ENCODE measurements at places on chromosomes 7 and 10.

DNA sequence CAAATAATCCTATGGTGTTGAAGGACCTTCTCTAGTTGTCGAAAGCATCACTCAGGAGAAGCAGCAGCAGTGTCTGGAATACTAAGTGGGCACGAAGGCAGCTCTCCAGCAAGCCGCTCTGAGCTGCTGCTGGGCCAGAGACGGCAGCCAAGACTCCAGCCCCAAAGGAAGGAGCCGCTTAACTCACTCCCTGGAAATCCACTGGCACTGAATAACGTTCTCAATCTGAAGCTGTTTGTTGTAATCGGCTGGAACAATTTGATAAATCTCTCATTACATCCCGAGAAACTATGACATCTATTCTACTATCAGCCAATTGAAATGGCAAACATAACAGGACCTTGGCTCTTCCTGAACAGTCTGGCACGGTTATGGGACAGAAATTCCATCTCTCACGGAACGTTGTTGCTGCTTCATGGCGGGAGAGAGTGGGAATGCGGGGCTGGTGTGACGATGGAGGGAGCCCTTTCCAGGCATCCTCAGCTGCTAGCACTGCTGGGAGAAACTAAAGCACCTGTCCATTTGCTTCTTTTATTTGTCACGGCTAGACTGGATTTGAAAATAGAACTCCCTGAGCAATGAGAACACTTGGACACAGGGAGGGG, 331.5 kb upstream of the RNF32 start:
- no peak for DNase-seq

DNA sequence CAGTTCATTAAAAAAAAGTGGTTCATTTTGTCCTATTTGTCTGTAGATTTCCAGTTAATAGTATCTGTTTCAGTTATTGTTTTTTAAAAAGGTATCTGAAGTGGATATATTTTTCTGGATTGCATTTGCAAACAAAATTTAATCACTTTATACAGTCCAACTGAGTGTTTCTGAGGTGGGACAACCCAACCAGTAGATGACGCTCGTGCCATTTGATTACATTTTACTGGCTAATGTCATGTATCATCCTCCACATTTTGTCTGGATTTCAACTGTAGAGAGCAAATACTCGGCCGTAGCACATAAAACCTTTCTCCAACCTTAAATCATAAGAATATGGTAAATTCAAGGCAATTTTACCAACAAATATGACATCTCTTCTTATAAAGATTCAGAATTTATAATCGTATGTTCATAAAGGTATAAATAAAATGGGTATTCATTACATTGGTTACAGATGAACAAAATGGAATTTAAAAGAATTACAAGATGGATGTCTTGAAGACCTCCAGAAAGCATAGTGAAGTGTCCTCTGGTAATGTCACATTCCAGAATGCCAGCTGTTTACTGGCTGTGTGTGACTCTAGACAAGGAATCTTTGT, 789.0 kb downstream of the PHTF2 start:
- DNase-seq = no peak

DNA sequence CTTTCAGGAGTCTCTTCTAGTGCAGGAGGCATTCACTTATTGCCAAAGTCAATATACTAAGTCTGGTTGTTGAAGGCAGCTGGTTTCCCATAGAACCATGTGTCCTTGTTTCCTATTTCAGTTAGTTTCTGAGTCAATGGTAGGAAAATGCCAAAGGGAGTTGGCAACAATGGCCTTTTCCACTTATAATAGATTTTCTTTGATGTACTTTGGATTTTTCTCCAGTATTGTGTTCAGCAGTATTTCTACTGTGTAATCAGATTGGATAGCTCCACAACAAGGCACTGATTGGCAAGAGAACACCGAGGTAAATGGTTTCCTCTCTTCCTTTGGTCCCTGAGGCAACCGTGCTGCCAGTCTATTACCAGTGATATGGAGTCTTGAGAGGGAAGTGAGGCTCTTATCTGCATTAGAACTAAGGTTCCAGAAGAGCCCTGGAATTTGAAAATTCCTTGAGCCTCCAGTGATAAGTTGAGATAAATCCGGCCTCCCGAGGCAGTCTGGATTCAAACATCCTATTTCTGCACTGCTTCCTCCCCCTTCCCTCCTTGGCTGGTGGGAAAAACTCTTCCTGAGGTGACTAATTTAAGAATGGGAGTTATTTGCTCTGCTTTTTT, 7.9 kb upstream of the SEPTIN7 start:
- no peak for DNase-seq

GRCh38 chr10:124626759-124627380, 117.3 kb downstream of the FAM53B start:
- no peak for DNase-seq

GRCh38 chr7:31767686-31768358, 80.8 kb downstream of the PPP1R17 start:
- DNase-seq = no peak
